ENCODE measurements at places on chromosomes 5 and 9. TPM values are rescaled to one million over a fixed set of nuclear protein-coding genes. Genes with fewer than 3 reads are reported as not detected.

UBTD2 gene
- total RNA-seq: 12.0 TPM

GRCh38 chr9:38043931-38044623 is 24.9 kb downstream of the SHB start:
- DNase-seq: no peak
- H3K4me1 ChIP-seq: peaks cover 8% of the 10 kb centered on the region
- peaks cover 2% of the 10 kb centered on the region for H3K27me3 ChIP-seq
- no peak overlapping the region for H3K27ac ChIP-seq
- no peaks in the 10 kb centered on the region for H3K36me3 ChIP-seq

TTLL11 gene
- 3.3 TPM for total RNA-seq

MAP1B gene
- 0.03 TPM for total RNA-seq

DNA sequence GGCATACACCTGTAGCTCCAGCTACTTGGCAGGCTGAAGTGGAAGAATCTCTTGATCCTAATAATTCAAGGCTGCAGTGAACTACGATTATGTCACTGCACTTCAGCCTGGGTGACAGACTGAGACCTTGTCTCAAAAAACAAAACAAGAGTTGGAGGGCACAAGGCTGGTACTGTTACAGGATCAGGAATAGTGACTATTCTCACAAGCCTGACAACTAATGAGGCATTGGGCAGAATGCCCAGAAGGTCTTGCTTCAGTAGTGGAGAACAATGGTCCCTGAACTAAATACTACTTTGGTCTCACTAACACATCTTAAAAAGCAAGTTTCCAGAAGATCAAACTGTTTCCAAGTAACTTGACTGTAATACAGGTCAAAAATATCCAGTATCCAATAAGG is 182.9 kb upstream of the RFX3 start:
- H3K4me1 ChIP-seq: no peaks in the 10 kb centered on the region
- no peak for DNase-seq
- H3K4me3 ChIP-seq: no peak overlapping the region
- H3K36me3 ChIP-seq: no peaks in the 10 kb centered on the region

- no peak overlapping the region for H3K4me3 ChIP-seq
- no peaks in the 10 kb centered on the region for H3K36me3 ChIP-seq
- no peak for DNase-seq
- no peak overlapping the region for H3K27ac ChIP-seq
- no peaks in the 10 kb centered on the region for H3K27me3 ChIP-seq
Observed at GRCh38 chr5:36374266-36374862, 72.7 kb upstream of the RANBP3L start.

DNA sequence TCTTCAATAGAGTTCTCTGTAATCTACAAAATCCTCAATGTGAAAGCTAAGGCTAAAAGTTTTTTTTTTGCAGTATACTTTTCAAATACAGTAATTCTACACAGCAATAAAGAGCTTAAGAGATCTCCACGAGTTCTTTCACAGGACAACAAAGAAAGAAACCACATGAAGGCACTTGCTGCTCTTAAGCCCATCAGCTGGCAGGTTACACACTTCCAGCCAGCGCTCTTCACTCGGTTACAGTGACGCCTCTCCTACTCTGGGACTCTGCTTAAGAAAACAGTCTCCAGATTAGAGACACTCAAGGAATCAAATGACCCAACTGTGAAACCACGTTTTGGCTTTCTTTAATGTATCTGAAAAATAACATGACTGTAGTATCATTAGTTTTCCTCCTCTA is 85.0 kb downstream of the ROR2 start:
- H3K27ac ChIP-seq: no peak overlapping the region
- no peaks in the 10 kb centered on the region for H3K36me3 ChIP-seq
- no peak overlapping the region for H3K4me3 ChIP-seq
- no peak for DNase-seq
- H3K27me3 ChIP-seq: peaks cover 30% of the 10 kb centered on the region

DNA sequence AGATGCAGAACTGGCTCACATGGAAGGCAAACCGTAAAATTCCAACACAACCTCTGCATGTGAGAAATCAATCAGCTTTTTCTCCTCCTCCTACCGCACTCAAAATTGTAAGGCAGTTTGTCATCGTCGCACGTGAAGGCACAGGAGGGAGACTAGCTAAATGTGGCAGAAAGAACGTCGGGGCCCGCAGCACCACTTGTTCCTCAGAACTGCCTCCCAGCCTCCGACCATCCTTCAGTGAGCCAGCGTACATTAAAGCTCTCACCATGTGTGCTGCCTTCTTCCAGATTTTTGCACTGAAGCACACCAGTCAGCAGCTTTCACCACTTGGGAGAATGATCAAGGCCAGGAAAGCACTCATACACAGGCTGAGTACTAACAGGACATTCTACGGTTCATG is 105.9 kb downstream of the RFX3 start:
- no peak for DNase-seq
- no peak overlapping the region for H3K27ac ChIP-seq
- no peaks in the 10 kb centered on the region for H3K27me3 ChIP-seq
- no peaks in the 10 kb centered on the region for H3K4me1 ChIP-seq

GRCh38 chr5:43661102-43661501 is 58.1 kb downstream of the NNT start:
- no peak overlapping the region for H3K4me3 ChIP-seq
- peaks cover 58% of the 10 kb centered on the region for H3K36me3 ChIP-seq
- no peaks in the 10 kb centered on the region for H3K4me1 ChIP-seq
- no peak overlapping the region for H3K27ac ChIP-seq
- DNase-seq: peak; percentile 42

DNAI1 gene
- not detected for total RNA-seq

- H3K4me3 ChIP-seq: no peak overlapping the region
- no peak for DNase-seq
- H3K27ac ChIP-seq: no peak overlapping the region
- H3K4me1 ChIP-seq: no peaks in the 10 kb centered on the region
Observed at GRCh38 chr9:98596486-98596885, 112.2 kb downstream of the GABBR2 start.

GRCh38 chr9:109923806-109924205 is 143.8 kb downstream of the PALM2AKAP2 start:
- H3K27me3 ChIP-seq: peaks cover 3% of the 10 kb centered on the region
- DNase-seq: no peak
- no peaks in the 10 kb centered on the region for H3K36me3 ChIP-seq

DNA sequence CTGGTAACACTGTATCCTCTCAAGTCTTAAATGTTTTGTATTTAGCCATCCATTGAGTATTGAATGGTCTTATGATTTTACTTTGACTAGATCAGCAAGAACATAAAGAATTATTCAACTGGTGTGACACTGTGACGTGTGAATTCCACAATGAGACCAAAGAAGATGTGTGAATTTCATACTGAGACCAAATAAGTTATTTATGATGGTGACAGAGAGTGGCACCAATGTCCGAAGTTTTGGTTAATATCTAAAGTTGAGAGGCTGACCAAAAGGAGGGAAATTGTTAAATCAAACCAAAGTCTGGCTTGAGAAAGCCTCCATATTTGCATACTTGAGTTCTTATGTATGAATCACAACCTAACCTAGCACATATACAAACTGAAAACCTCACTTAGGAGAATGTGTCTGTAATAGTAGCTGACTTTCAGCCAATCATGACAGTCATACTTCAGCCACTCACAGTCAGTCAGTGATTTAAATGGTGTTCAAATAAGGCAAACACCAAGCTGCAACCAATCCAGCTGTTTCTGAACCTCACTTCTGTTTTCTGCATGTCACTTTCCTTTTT is 31.5 kb upstream of the FAM170A start:
- no peak overlapping the region for H3K27ac ChIP-seq
- H3K36me3 ChIP-seq: no peaks in the 10 kb centered on the region
- H3K4me1 ChIP-seq: no peaks in the 10 kb centered on the region

HMGCS1 gene
- total RNA-seq: 90.6 TPM

TEX48 gene
- 1.7 TPM for total RNA-seq

DNA sequence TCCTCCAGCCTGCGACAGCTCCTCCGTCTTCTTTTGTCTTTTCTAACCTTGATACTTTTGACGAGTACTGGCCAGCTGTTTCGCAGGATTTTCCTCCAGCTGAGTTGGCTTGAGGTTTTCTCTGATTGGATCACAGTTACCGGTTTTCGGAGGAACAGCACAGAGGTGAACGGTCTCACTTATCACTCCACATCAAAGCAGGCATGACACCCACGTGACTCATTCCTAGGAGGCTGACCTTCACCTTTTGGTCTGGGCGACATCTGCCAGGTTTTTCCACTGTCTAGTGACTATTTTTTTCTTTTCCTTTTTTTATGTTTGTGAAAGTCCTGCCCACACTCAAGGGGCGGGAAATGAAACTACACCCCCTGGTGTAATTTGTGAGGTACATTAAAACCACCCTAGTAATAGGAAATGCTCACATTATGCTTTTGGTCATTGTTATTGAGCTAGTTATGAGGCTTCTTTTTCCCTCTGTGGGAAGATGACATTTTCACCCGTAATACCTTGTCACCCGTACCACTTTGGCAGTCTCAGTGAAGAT is 319.2 kb downstream of the GADD45G start:
- no peaks in the 10 kb centered on the region for H3K36me3 ChIP-seq
- H3K27ac ChIP-seq: no peak overlapping the region
- H3K4me1 ChIP-seq: peaks cover 12% of the 10 kb centered on the region

ZFP2 gene
- total RNA-seq: 0.26 TPM

- H3K4me3 ChIP-seq: no peak overlapping the region
- no peaks in the 10 kb centered on the region for H3K27me3 ChIP-seq
- H3K36me3 ChIP-seq: peaks cover 40% of the 10 kb centered on the region
- H3K4me1 ChIP-seq: peaks cover 3% of the 10 kb centered on the region
- no peak for DNase-seq
Observed at GRCh38 chr9:34097865-34098264, 28.6 kb downstream of the DCAF12 start.

- H3K27ac ChIP-seq: no peak overlapping the region
- no peak for DNase-seq
- H3K4me1 ChIP-seq: no peaks in the 10 kb centered on the region
- no peaks in the 10 kb centered on the region for H3K36me3 ChIP-seq
- peaks cover 5% of the 10 kb centered on the region for H3K27me3 ChIP-seq
Observed at GRCh38 chr5:147485046-147485445, 24.8 kb downstream of the DPYSL3 start.

TMEM252 gene
- total RNA-seq: not detected

DNA sequence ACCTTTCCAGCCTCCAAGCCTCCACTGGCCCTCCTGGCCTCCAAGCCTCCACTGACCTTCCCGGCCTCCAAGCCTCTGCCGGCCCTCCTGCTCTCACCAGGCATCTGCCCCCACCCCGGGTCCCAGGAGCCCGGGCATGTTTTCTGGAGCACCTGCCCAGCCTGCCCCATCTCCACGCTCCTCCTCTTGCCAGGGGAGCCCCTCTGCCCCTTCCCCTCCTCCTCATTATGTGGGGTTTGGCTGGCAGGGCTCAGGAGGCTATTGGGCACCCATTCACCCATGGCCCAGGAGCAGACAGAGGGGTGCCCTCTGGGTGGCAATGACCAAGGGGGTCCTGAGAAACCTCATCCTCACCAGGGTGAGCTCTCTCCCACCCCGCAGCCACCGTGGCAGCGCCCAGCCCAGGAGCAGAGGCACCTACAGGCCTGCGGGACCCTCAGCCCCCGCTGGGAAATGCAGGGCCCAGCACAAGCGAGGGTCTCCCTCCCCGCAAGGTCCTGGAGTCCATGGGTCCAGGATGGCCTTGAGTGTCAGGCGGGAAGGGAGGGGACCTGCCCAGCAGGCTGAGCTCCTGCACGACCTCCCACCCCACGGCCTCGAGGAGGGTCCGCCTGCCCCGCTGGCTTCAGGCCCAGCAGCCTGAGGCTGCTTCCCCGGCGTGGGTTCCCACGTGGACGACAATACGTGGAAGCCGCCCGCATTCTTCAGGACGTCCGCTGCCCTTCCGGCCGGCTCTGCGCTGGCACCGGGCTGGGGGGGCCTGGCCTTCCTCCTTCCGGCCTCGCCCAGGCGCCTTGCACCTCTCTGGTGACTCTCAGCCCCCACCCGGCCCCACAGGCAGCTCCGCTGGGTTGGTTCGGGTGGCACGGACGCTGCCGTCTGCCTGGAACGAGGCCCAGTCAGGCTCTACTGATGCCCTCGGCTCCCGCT is 51.4 kb upstream of the NRARP start:
- no peaks in the 10 kb centered on the region for H3K36me3 ChIP-seq
- H3K4me1 ChIP-seq: no peaks in the 10 kb centered on the region
- DNase-seq: no peak

PCDHB15 gene
- total RNA-seq: not detected

DNA sequence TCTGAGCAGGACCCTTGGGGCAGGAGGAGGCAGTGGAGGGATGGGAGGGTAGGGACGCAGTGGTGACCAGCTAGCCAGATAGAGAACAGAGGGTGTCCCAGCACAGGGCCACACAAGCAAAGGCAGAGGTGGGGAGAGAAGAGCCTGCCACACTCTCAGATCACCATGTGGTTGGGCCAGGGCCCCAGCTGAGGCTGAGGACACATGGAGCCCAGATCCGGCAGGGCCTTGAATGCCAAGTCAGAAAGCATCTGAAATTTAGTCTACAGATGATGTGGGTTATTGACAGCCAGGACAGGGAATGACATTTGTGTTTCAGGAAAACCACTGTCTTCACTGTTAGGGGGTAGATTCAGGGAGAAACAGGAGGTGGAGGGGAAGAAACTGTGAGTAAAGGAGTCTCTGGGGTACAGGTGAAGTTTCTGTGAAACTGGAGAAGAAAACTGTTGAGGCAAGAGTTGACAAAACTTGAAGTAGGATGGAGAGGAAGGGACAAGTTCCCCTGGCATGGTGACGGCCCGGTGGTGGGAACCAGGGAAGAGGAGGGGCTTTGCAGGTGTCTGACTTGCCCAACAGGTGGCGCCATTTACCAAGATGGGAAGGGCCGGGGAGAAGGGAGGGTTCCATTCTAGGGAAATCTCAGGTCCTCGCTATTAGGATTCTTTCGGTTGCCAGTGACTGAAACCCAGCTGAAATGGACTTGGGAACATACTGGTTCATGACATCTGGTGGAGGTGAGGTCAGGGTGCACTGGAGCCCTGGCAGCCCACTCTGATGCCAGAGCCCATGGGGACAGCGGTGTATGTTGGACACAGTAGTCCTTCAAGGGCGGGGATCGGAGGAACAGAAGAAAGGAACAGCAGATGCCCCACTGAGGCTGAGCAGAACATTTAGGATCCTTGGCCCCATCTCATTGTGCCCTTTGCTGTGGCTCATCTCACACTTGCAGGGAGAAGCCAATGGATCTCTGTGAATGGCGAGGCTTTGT is 100.1 kb downstream of the KCNIP1 start:
- peaks cover 2% of the 10 kb centered on the region for H3K4me1 ChIP-seq
- H3K27me3 ChIP-seq: peaks cover 6% of the 10 kb centered on the region
- no peak overlapping the region for H3K4me3 ChIP-seq
- DNase-seq: peak; percentile 66
- no peaks in the 10 kb centered on the region for H3K36me3 ChIP-seq

DNA sequence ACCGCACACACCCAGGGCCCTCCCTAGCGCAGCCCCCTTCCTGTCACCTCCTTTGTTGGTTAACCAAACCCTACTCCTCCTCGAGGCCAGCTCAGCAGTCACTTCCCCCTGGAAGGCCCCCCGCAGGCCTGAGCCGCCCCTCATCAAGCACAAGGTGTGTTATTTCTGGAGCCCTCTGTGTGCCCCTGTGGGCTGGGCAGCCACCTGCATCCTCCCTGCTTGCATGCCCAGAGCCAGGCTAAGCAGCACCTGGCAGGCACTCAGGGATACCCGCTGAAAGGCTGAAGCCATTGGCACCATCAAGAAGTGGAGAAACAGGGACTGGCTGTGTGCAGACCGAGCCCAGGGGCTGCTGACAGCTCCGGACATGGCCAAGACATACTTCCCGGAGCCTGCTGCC is 121.8 kb downstream of the ZNF354C start:
- no peaks in the 10 kb centered on the region for H3K36me3 ChIP-seq
- no peak for DNase-seq
- H3K4me3 ChIP-seq: no peak overlapping the region
- H3K27ac ChIP-seq: peak overlapping the region; percentile 34

DMGDH gene
- not detected for total RNA-seq
